CD14-positive monocyte (primary cell): ENCODE measurements at places on chromosomes 5 and 9.
A peak's percentile ranks its signal among the peaks of the same experiment; 100 is the strongest.

DNA sequence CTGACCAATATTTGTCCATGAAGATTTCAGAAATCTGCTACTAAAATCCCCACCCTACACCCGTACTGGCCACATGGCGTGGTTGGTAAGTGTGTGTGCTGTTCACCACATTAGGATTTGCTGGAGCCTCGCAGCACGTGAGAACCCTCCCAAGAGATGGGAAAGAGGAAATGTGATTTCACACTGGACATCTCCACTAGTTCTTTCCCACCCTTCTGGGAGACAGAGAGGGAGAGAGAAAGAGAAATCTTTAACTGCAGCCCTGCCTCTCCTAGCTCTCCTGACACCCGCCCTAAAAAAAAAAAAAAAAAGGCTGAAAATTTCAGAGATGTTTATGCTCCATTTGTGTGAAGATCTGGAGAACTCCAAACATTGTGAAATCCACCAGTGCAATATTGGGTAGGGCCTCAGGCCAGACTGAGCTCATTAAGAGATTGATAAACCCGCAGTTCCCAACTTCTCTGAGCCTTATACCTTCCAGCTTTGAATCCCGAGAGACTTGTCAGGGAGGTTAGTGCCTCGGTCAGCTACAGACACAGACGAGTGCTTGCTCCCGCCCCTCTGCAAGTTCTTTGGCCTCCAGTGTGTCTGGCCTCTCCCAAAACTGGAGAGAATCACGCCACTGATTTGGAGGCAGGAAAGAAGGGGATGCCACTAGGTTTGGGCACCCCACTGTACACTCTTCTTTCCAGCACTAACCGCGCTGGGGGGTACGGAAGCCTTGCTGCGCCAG is 1.9 kb downstream of the SPRY4 start:
- no peak for DNase-seq

DNA sequence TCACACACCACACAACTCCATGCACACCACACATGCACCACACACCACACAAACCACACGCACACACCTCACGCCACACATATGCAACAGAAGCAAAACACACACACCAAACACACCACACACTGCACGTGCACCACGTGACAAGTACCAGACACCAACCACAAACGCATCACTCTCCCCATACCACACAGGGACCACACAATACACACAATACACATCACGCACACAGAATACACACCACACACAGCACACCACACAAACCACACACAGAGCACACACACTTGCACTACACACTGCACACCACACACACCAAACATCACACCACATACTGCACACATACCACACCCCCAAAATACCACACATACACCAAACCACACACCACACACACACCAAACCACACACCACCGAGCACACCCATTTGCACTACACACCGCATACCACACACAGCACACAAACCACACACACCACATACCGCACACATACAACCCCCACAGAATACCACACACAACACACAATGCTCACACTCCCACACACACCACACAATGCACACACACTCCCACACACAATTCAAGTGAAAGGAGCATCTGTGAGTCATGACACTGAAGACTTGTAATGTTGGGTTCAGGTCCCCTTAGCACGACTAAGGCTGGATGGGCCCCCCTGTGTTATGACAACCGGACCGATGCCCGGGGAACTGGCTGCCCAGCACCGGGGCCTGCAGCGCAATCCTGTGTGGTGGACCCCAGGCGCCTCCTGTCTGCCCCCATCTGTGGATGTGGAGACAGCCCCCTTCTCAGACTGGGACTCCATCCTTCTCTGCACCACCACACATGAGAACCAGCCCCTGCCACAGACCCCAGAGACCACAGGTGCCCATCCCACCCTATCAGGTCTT is 6.0 kb upstream of the ZDHHC11 start:
- no peak for DNase-seq

GRCh38 chr9:13705373-13705772 is 425.9 kb upstream of the MPDZ start:
- no peak for DNase-seq

- peak; percentile 80 for DNase-seq
Measured at GRCh38 chr9:128192601-128193371, 1.4 kb upstream of the CIZ1 start.

GRCh38 chr9:129875687-129876395 is 40.6 kb downstream of the USP20 start:
- DNase-seq = no peak

GRCh38 chr5:17748941-17749340 is 114.7 kb downstream of the TAF11L14 start:
- DNase-seq = peak; percentile 35

- DNase-seq = peak; percentile 29
Measured at GRCh38 chr5:83927140-83927733, 206.6 kb upstream of the HAPLN1 start.

DNA sequence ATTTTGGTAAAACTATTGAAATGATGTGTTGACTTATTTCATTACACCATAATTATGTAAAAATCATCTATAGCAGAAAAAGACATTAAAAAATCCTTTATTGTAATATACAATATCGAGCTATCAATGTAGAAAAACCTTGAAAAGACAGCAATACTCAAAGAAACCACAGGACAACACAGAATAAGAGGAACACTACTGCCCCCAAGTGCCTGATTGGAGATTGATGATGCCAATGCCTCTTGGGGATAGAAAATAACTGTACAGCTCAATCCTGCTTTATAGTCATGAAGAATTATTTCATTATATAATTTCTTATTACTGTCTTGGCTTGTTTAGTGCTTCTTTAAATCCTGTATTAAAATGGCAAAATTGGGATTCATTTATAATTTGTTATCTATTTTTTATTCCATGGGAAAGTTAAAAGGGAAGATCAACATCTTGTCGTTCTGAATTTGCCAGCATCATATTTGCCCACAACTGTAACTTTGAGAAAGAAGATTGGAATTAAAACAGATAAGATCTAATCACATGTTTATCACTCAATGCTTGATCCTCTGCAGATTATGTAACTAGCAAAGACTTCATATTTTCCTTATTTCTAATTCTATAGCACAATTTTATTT is 337.5 kb downstream of the CDH9 start:
- DNase-seq = no peak
